ENCODE measurements at places on chromosomes 1 and 21.

GRCh38 chr1:47924270-47925048 is 72.7 kb downstream of the TRABD2B start:
- DNase-seq = no peak

DNA sequence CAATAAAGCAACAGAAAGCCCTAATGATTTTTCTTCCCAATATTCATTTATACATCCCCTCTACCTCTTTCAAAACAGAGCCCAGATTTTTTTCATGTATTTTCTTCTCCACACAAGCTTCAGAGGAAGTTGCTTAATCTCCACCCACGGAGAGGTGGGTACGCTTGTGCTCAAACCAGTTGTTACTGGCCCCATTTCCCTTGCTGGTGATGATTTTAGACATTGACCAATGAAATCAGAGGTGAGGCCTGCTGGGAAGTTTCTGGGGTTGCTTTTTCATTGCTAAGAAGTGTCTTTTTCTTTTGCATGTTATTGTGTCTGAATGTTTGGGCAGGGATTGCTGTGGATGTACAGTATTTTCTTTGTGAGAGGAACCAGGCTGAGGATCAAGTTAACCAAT is 448.1 kb upstream of the B3GALT2 start:
- no peak for DNase-seq

DNA sequence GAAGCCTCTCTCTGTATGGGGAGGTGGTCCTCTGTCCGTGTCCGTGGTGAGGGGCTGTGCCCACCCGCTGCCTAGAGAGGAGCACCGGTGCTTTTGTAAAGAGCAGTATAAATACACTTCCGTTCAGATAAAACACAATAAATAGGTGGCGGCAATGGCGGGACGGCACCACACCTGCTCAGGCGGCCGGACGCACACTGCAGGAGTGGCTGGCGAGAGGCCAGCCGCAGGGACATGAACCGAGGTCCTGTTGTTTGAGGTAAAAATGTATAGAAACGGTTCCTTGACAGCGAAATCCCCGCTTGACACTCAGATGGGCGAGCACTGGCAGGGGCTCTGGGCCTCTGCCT is 40.8 kb downstream of the KRTAP10-1 start:
- DNase-seq = no peak

GRCh38 chr1:147334292-147334691 is 91.8 kb downstream of the CHD1L start:
- DNase-seq = no peak

GRCh38 chr1:208864366-208864965 is 620.3 kb upstream of the PLXNA2 start:
- DNase-seq = no peak

- no peak for DNase-seq
Observed at GRCh38 chr1:211915924-211916323, 85.4 kb upstream of the LPGAT1 start.

- no peak for DNase-seq
Observed at GRCh38 chr1:199982606-199983005, 44.9 kb upstream of the NR5A2 start.

- no peak for DNase-seq
Observed at GRCh38 chr1:39671433-39671792, 494 bp downstream of the NT5C1A start.

GRCh38 chr1:117596023-117596720 is 9.7 kb upstream of the TENT5C start:
- no peak for DNase-seq

DNA sequence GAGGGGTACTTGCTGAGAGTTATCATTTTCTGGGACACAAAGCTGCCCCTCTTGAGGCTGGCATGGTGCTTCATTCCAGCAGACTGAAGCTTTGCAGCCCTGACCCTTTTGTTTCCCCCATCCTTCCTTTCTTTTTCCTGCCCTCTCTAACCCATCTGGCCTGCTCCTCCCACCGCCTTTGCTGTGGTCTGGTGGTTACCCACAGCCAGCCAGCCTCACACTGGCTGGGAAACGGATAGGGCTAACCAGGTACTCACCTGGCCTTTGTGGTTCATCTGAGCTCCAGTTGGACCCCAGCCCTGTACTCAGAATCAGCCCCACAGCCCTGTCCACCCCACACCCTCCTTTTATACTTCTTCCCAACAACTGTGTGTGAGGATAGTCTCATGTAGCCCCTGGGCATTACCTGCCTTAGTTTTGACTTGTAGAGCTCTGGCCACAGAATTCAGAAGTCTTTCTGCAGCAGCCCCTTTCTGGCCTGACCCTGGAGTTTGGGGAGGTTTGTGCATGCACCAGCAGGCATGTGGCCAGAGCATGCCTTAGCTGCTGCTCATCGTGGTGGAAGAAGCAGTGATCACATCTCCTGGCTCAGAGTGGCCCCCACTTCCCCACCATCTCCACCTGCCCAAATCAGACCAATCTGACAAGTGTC is 138.0 kb downstream of the TRABD2B start:
- no peak for DNase-seq

DNA sequence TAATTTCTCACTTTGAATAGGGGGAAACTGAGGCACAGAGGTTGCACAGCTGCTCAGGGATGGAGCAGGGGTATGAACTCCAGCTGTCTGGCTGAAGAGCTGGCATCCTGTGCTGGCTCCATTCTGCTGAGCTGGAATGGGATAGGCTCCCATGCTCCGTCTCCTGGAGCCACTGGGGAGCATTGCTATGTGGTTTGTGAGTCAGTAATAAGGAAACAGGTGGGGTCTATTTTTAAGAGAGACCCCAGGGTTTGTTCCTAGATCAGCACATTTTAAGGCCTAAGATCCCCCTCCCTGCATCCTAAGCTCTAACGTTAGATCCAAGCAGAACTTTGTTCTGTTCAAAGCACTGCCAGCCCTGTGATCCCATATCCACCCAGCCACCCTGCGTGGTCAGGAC is 72.2 kb downstream of the LACTBL1 start:
- no peak for DNase-seq

- no peak for DNase-seq
Observed at GRCh38 chr1:108504447-108504846, 54.3 kb downstream of the NBPF6 start.

GRCh38 chr1:231170875-231171274 is 9.0 kb downstream of the TRIM67 start:
- DNase-seq = no peak

Data from activated CD8-positive, alpha-beta memory T cell treated with anti-CD3 and anti-CD28 coated beads for 4 hours (primary cell).